ENCODE measurements at places on chromosomes 2 and 18.

DNA sequence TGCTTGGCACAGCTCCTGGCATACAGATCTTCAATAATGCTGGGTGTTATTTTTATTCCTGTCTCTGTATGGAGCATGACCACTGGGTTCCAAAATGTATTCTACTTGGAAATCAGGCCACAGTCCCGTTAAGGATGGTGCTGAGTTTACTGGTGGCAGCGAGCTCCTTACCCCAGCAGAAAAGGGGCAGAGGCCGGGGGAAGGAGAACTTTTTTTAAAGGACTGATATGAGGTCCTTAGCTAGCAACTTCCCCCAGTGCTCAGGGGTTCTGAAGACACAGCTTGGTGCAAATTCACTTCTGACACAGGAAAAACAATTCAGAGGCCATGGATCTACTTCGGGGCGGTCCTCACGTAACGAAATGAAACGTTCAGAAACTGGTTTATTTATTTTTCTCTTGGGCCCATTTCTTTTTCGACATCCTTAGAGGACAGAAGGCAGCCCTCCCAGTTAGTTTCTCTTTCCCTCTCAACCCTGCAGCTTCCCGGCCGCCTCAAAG lies 872 bp downstream of the RDH14 start:
- no peak for DNase-seq

- DNase-seq: no peak
Observed at GRCh38 chr2:166560022-166560421, 66.0 kb upstream of the SCN7A start.

DNA sequence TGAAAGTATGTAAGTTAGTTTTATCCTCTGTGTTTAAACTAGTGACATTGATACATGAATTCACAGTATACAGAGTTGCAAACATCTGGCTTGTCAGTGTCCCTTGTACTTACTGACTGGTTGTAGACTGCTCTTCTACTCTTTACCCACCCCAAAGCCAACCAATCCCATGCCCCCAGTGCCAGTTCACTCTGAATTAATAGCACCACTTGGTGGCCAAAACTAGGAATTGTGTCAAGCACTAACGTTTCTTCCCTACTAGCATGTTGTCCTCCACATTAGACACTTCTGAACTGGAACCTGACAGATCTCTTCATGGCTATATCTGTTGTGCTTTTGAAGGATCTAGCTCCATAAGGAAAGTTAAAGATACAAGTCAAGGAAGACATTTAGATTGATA lies 27.2 kb upstream of the OTX1 start:
- peak; percentile 36 for DNase-seq

GRCh38 chr2:6955511-6956136 lies 38.4 kb downstream of the RNF144A start:
- no peak for DNase-seq

GRCh38 chr2:58638256-58638805 lies 397.2 kb upstream of the FANCL start:
- DNase-seq: no peak

- DNase-seq: peak; percentile 26
Observed at GRCh38 chr2:128375454-128375853, 56.8 kb upstream of the HS6ST1 start.

DNA sequence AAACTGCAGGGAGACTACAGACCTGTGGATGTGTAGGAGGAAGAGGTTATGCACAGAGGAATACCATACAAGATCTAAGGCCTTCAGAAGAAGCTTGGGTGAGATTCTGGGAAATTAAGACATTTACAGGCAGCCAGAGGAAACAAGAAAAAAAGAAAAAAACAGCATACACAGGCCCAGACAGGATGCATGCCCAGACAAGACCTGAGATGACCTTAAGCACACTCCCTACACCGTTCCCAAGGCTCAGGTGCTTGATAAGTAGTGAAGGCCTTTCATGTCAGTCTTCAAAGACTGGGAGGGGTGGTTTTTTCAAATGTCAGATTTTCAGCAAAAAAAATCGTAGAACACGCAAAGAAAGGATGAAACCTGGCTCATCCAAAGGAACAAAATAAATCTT lies 83.0 kb downstream of the CCDC138 start:
- no peak for DNase-seq

DNA sequence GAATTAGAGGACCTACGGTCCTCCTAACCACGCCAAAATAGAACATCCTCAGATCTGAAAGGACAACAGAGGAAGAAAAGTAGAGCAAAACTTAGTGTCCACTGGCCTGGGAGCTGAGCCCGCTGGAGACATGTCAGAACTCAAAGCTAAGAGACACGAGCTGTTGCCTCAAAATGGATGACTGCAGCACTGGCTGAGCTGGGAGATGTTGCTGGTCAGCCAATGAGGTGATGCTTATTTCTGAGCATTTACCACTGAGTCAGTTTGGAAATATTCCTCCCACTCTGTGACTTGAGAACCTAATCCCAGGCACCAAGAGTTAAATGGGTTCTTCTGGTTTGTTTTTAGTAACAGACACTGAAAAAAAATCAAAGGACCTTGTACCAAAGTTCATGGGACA lies 32.6 kb downstream of the FBXO15 start:
- DNase-seq: peak; percentile 23

DNA sequence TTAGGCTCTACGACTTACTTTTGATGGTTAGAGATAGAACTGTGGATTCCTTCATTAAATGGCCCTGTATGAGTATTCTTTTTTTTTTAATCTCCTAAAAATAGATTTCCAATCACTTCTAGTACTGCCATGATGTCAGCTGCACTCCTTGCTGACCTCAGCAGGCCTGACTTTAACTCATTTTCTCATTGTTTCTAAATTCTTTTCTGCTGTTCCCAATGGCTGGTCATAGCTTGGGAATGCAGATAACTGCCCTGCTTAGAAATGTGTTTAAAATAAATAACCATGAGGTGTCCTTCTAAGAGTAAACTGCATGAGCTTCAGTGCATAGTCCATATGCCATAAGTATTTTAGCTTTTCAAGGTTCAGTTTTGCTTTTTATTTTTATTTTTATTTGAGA lies 15.7 kb downstream of the CCDC85A start:
- DNase-seq: peak; percentile 15

DNA sequence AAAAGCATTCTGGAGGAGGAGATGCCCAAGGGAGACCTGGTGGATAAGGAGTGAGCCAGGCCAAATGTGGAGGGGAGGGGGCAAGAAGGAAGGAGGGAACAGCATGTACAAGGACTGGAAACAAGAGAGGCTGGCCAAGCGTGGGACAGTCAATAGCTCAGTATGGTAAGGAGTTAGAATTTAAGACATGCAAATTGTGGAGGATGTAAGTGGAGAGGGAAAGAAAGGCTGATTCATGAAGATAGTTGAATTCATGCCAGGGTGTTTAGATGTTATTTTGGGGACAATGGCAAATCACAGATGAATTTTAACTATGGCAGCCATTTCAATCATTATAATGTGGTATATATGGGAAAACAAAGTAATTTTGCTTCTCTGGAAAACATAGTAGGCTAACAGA lies 462.3 kb downstream of the MEIS1 start:
- DNase-seq: peak; percentile 78

GRCh38 chr2:187991389-187991788 lies 300.3 kb upstream of the GULP1 start:
- DNase-seq: no peak

DNA sequence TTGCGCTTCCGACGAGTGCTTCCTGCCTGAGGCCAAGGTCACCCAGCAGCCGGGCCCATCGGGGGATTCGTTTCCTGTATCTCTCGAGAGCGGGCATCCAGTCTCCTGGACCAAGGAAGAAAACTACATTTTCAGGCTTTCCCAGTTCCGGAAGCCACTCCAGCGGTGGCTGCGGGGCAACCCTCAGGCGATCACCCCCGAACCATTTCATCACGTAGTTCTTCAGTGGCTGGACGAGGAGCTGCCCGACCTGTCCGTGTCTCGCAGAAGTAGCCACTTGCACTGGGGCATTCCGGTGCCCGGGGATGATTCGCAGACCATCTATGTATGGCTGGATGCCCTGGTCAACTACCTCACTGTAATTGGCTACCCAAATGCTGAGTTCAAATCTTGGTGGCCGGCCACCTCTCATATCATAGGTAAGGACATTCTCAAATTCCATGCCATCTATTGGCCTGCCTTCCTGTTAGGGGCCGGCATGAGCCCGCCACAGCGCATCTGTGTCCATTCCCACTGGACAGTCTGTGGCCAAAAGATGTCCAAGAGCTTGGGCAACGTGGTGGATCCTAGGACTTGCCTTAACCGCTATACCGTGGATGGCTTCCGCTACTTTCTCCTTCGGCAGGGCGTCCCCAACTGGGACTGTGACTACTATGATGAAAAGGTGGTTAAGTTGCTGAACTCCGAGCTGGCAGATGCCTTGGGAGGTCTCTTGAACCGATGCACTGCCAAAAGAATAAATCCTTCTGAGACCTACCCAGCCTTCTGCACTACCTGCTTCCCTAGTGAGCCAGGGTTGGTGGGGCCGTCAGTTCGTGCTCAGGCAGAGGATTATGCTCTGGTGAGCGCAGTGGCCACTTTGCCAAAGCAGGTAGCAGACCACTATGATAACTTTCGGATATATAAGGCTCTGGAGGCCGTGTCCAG lies 1.0 kb downstream of the MARS2 start:
- DNase-seq: no peak
